Renal cortical epithelial cell (primary cell): ENCODE measurements at places on chromosomes 2 and 18. TPM values are rescaled to one million over a fixed set of nuclear protein-coding genes. Genes with fewer than 3 reads are reported as not detected.

DNA sequence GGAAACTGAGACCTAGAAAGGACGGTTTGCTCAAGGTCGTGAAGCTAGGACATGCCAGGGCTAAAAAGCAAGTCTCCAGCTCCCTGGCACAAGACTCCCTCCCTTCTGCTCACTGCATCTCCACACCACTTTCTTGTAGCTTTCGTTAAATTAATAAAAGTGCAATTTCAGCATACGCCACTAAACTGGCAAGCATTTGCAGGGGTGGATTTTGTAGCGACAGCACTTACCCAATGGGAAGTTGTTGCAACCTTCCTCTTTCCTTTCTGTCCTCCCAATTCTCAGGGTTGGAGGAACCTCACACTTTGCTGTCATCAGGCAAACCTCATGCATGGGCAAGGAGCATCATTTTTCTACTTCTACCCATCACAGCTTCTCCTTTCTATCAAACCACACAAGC is 7.4 kb upstream of the RHOB start:
- no peak for DNase-seq

DNA sequence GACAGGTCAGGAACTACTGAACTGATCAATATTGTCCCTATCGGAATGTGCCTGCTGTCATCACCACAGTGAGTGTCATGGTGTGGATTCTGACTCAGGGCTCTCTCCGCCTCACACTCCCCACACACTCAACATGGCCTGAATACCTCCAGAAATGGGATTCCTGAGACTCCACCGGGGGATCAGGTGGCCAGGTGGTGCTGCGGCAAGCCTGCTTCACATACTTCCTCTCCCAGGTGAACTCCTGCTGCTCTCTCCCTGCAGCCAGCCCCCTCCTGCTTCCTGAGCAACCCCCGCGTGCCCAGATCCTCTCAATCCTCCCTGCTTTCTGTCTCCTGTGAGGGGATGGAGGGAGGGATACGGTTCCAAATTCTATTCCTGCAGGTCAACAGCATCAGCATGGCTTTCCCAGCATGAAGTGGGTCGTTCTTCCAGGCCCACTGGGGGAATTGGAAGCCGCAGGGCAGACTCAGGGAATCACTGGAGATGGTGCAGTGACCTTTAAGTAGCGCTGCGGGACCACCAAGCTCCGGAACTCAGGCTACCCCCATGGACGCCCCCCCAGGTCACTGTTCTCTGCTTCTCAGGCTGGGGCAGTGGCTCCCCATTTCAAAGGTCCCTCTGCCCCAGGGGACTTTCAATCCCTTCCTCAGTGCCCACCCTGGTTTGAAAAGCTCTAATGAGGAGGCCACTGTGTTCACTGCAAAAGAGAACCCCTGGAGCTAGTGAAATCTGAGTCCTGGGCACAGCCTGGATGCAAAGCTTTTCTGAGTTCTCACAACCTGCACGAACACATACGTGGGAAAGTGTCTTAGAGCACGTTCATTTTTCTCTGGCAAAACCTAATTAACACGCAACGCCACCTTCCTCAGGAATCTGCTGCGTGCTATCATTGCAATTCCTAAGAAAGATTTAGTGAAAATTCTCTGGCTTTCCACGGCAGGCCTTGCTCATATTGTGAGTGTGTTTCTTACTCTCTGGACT is 168.4 kb downstream of the ZFP36L2 start:
- no peak for DNase-seq

- peak; percentile 86 for DNase-seq
These were observed 11.6 kb upstream of the OLA1 start for GRCh38 chr2:174259981-174260380.

- DNase-seq, result peak; percentile 80
These were observed 213.0 kb upstream of the HAAO start for GRCh38 chr2:43005245-43005974.

GRCh38 chr18:48442761-48443160 is 33.6 kb upstream of the ZBTB7C start:
- peak; percentile 44 for DNase-seq

Gene SP140L
- total RNA-seq, result 5.4 and 14.6 TPM in 2 replicates

- no peak for DNase-seq
These were observed 68.7 kb upstream of the RBM44 start for GRCh38 chr2:237729681-237730475.

GRCh38 chr2:33810046-33810835 is 211.1 kb upstream of the FAM98A start:
- peak; percentile 77 for DNase-seq

- DNase-seq, result peak; percentile 44
These were observed 477.5 kb downstream of the SLC4A3 start for GRCh38 chr2:220104871-220105351.

GRCh38 chr2:241567776-241568175 is 9.2 kb downstream of the BOK start:
- no peak for DNase-seq

DNA sequence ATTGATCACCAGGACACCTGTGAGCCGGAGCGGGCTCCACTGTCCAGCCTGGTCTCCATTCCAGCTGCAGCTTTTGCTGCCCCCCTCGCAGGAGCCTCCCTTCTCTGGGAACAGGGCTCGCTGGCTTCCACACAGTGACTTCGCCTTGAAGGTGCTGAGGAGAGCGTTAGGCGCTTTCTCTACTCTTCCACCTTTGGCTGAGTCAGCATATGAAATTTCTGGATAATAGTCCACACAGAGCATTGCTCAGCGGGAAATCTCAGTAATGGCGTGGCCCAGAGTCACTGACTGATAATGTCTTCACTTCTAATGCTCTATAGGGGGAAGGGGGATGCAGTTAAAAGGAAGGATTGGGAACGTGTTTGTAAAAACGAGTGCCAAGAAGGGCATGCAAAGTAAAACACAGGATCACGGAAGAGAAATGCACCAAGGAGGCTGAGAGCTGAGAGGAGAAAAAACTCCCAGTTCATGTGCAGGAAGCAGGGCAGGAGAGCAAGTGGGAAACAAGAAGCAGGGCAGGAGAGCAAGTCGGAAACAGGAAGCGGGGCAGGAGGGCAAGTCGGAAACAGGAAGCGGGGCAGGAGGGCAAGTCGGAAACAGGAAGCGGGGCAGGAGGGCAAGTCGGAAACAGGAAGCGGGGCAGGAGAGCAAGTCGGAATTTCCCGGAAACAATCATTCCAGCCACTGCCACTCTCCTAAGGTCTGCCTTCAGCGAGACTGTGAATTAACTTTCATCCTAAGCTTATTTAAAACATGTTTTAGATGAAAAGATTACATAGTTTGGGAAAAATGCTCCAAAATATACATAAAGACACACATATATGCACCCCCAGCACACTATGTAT is 77.7 kb downstream of the MYT1L start:
- no peak for DNase-seq

Gene TRIM54
- 0.17 TPM in 1 of 2 replicates, not detected in the other for total RNA-seq

DNA sequence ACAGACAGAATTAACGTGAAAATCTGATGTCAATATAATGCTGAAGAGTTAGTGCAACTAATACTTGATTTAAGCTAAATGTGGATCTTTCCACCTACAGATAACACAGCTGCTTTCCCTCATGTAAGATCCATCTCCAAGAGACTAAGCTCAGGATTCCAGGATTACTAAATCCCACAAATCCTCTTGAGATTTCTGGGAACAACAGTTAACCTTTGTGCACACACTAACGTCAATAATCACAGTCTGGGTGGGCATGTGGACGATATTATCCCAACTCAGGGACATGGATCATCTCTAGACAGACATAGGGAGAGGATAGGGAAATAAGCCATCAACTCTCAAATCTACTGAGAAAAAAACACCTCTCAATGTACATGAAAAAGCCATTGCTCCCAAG is 432.6 kb downstream of the SATB2 start:
- DNase-seq, result no peak

GRCh38 chr2:236691799-236692167 is 122.2 kb downstream of the ACKR3 start:
- DNase-seq, result no peak

DNA sequence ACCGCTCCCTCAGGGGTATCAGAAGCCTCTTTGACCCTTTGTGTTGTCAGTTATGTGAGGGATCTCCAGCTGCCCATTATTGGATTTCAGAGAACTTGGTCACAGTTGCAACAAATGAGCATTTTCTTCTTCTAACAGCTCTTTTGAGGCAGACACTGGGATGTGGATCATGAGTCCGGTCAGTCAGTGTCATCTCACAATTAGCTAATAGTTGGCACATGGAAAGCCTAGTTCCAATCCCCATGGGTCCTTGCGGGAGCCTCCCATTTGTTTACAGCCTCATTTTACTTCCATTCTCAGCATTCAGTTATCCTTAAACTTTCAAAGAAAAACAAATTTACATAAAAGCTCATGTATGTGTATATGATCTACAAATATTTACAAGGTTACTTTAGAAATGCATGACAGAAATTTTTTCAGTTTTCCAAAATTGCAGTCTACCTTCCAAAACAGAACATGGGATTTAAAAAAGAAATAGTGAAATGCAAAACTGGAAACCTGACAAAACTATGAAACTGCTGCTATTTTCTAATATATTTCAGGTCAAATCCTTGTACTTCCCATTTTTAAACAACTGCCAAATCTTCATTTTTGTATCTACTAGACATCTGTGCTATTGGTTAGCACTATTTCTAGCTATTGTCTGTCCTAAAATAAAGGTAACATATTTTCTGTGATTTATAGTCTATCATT is 547.1 kb upstream of the ZEB2 start:
- DNase-seq, result no peak

DNA sequence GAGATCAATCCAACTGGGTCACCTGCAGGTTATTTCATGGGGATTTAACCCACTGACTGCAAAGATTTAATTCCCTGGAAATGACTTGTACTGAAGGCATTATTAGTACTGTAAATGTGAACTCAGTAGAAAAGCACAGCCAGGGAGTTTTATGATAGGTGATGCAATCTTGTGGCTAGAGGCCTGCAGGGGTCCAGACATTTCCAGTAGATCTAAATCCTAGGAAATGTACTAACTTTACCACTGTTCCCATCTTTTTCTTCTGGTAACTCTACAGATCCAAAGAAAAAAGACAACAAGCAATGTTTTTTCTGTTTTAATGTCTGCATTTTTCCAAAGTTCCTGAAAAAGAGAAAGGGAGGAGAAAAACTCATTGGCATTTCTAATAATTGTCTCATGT is 500.1 kb downstream of the ARHGAP15 start:
- DNase-seq, result peak; percentile 73

Gene GPR17
- total RNA-seq, result not detected in 2 replicates

- no peak for DNase-seq
These were observed 23.9 kb upstream of the SPATA3 start for GRCh38 chr2:230972046-230972445.

- no peak for DNase-seq
These were observed 28.9 kb upstream of the ACTR2 start for GRCh38 chr2:65198737-65199136.

- no peak for DNase-seq
These were observed 601.2 kb upstream of the ZNF804A start for GRCh38 chr2:183996825-183997793.

Gene C1QL2
- total RNA-seq, result not detected in 2 replicates

DNA sequence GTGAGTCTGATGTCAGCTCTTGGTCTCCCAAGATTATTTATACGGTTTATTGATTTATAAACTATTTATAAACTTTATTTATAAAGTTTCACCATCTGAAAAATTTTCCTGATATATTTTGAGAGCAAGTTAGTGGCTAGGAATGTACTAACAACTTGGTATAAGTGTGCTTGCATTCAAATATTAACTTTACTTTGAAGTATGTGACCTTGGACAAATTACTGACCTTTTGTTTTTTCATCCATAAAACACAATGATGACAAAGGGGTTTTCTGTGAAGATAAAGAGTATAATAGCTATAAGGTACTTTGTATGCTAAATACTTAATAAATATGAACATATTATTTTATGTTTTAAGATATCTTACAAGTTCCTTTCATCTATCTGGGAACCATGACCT is 221.7 kb downstream of the GCA start:
- no peak for DNase-seq

DNA sequence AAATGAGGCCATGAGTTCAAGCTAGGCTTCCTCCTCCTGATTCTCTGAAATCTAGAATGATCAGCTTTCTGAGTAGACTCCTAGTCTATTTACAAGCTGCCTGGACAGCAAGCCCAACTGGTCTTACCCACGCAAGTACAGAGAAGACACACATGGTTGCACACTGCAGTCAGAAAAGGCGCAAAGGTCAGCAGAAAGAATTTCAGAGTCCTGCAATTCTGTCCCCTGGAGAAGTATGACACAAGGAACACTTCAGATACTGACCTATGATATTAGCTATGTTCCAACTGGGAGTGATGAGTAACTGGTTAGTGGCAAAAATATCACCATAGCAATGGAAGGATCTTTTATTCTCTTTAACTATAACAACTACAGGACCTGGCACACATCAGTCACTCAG is 336.1 kb upstream of the PKDCC start:
- DNase-seq, result peak; percentile 94

DNA sequence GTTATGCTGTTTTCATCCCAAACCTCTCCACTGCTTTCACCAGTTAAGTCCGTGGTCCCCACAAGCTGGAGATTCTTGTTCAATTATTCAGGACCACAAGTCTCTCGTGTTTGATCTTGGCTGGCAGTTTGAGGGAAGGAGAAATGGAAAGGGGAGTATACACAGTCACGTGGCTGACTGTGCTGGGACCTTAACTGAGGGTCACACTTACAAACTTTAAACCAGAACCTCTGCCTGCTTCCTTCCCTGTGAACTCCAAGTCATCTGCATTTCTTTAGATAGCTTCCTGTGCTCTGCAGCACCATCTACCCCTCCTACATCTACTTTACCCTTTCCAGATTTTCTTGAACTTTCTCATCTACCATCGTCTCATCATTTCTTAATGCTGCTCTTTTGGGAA is 91.7 kb downstream of the ARHGEF4 start:
- DNase-seq, result no peak

DNA sequence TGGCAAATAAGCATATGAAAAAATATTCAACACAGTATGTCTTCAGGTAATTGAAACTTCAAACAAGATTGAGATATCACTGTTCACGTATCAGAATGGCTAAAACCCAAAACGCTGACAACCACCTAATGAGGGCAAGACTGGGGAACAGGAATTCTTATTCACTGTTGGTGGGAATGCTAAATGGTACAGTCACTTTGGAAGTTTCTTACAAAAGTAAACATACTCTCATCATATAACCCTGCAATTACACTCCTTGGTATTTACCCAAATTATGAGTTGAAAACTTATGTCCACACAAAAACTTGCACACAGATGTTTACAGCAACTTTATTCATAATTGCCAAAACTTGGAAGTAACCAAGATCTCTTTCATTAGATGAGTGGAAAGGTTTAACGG is 30.1 kb downstream of the BUB1 start:
- no peak for DNase-seq

Gene KDSR
- total RNA-seq, result 26.2 and 75.1 TPM in 2 replicates

Gene DSG4
- not detected in 2 replicates for total RNA-seq

Gene TSPYL6
- total RNA-seq, result not detected in 2 replicates
